ENCODE measurements at places on chromosomes 1 and 21.
A peak's percentile ranks its signal among the peaks of the same experiment; 100 is the strongest.

DNA sequence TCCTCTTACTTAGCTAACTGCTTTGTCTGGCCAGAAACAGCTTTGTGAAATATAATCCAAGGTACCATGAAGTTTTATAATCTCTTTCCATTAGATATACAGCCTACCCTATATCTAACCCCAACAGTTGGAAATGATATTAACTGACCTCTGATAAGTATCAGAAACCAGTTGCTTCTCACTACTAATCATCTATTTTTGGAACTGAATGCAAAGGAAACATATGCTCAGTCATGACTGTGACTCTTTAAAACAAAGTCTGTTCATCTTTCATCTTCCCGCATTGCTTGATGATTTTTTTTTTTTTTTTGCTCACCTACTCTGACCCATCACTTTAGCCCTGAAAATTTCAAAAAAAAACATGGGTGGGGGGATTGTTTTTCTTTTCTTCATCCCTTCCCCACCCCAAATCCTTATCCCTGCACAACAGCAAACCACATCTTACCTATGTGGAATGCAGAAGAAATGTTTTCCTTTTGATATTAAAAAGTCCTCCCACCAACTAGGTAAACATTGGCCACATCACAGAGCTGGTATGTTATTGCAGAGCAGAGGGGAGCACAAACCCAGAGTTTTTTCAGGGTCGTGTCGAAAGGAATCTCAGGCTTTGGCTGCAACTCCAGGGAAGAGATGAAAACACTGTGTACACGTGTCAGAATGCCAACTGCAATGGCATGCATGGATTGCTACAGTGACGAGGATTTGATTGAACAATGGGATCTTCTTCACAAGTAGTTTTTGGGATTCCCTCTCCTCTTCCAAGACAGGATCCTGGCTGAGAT is 137.3 kb downstream of the SLC30A10 start:
- DNase-seq, result no peak
- H3K36me3 ChIP-seq, result no peaks in the 10 kb centered on the region
- H3K27me3 ChIP-seq, result peaks cover 63% of the 10 kb centered on the region

- H3K4me3 ChIP-seq, result no peak overlapping the region
- no peaks in the 10 kb centered on the region for H3K4me1 ChIP-seq
- H3K36me3 ChIP-seq, result no peaks in the 10 kb centered on the region
- no peak for DNase-seq
- no peak overlapping the region for H3K27ac ChIP-seq
Observed at GRCh38 chr1:20008391-20008841, 29.0 kb upstream of the PLA2G2A start.

- H3K27ac ChIP-seq, result no peak overlapping the region
- DNase-seq, result no peak
- no peaks in the 10 kb centered on the region for H3K4me1 ChIP-seq
- H3K27me3 ChIP-seq, result no peaks in the 10 kb centered on the region
- no peaks in the 10 kb centered on the region for H3K36me3 ChIP-seq
- H3K4me3 ChIP-seq, result no peak overlapping the region
Observed at GRCh38 chr1:1245178-1245816, 1.2 kb downstream of the C1QTNF12 start.

DNA sequence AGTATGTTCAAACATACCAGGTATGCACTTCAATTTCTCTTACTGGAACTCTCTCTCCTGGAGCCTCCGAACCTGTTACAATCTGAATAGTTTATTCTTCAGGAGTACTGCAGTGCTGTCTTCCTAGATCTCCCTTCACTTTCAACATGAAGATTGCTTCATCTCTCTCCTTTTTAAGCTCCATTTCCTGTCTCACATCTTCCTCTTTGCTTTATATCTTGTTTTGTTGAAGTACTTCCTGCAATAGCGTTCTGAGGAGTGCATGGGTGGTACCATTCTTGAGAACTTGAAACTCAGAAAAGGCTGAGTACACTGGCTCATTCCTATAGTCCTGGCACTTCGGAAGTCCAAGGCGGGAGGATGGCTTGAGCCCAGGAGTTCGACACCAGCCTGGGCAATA is 15.7 kb upstream of the C1orf146 start:
- DNase-seq, result no peak
- H3K4me1 ChIP-seq, result no peaks in the 10 kb centered on the region
- no peak overlapping the region for H3K27ac ChIP-seq
- H3K4me3 ChIP-seq, result no peak overlapping the region

DNA sequence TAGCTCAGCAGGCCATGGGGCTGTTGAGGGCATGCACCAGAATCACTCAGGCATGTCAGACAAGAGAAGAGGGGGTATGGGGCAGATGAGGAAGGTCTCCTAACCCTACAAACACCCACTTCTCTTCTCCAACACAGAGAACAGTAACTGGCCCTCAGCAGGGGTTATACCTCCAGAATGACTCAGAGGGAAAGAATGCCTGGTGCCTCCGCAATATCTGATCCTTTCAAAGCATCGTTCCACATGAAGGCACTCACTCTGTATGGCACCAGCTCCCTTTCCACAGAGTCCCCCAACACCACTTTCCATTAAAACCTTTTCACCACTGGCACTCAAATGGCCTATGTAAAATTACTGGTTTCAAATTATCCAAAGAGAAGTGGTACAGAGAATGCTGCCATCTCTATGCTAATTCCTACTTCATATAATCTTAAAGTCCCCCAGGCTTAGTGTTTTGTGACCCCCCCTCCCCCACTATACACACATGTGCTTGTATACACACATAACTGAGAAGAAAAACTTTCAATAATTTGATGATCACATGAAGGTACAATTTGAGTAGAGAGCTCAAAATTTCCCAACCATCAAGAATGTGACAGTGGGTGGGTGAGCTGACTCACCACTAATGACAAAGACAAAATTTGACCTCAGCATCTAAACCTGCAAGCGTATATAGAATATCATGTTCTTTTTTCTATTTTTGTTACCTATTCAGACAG is 91.5 kb downstream of the SIPA1L2 start:
- H3K36me3 ChIP-seq, result no peaks in the 10 kb centered on the region
- no peaks in the 10 kb centered on the region for H3K27me3 ChIP-seq
- DNase-seq, result peak; percentile 93

DNA sequence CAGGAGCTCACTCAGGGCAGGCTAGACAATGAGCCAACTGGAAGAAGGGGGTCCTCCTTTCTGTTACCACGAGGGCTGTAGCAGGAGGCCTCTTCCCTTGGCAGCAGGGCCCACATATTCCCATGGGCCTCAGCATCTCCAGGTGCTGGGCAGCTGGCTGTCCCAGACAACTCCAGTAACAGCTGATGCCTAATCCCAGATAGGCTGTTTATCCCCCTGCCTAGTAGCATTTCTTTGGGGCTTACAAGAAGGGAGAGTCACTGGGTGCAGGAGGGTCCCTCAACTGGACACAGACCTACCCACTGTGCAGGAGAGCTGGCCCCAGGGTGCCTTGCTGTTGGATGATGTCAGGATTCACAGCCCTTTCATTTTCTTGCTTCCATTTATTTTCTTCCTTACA is 278.2 kb downstream of the DSCAM start:
- H3K27ac ChIP-seq, result no peak overlapping the region
- no peak overlapping the region for H3K4me3 ChIP-seq
- H3K4me1 ChIP-seq, result no peaks in the 10 kb centered on the region
- H3K36me3 ChIP-seq, result peaks cover 6% of the 10 kb centered on the region

DNA sequence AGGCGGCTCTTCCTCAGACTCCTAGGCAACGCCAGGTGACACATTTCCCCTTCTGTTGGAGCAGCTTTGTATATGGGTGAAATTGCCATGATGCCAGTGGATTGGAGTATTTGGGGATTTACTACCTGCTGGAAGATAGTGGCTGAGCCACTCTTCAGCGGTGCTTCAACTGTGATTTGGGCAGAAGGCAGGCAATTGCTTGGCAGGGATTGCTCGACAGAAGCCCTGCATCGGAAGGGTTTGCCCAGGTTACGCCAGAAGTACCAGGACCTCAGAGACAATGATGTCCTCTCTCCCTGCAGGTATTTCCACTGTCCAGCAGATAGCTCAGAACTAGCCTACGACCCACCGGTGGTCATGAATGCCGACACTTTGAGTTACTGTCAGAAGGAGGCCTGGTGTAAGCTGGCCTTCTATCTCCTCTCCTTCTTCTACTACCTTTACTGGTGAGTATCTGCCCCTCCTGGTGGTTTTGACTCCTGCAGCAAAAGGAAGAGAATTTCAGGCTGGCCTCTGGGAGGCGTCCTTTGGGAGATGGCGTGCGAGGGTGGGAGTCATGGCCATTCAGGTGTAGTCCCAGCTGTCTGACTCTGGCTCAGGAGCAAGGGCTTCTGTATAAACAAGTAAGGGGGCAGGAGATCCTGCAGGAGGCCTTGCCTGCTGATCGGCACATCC is 118.3 kb downstream of the CNIH3 start:
- peaks cover 37% of the 10 kb centered on the region for H3K4me1 ChIP-seq
- no peak overlapping the region for H3K27ac ChIP-seq
- no peak overlapping the region for H3K4me3 ChIP-seq
- no peak for DNase-seq

DNA sequence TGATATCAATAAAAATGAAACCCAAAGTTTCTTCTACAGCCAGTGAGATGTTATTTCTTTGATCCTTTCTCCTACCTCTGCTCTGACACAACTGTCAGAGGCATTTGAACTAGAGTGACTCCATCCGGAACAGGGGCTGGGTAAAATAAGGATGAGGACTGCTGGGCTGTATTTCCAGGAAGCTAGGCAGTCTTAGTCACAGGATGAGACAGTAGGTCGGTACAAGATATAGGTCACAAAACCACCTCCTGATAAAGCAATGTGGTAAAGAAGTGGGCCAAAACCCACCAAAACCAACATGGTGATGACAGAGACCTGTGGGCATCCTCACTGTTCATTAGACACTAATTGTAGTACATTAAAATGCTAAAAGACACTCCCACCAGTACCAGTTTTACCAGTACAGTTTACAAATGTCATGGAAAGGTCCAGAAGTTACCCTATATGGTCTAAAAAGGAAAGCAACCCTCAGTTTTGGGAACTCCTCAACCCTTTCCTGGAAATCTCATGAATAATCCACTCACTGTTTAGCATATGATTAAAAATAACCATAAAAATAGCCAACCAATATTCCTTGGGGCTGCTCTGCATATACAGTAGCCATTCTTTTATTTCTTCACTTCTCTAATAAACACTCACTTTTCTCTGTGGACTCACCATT is 96.7 kb downstream of the GABPA start:
- H3K27me3 ChIP-seq, result no peaks in the 10 kb centered on the region
- no peak overlapping the region for H3K4me3 ChIP-seq
- peaks cover 14% of the 10 kb centered on the region for H3K4me1 ChIP-seq
- no peak for DNase-seq
- no peaks in the 10 kb centered on the region for H3K36me3 ChIP-seq

DNA sequence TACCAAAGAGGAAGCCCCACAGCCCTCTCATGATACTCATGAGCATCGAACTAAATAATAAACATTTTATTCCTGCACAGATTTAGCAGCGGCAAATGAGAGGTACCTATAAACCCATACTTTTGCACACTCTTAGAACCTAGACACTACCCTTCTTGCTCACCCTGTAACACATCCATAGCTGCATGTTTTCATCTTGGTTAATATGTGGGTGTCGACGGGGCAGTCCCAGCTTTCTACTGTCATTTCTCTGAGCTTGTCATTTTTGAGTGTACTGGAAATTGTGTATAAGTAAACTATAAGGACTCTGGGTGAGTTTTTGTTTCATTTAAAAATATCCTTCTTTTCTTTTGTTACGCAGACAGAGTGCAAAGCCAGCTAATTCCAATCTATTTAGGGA is 25.5 kb downstream of the OVGP1 start:
- no peak for DNase-seq
- peaks cover 6% of the 10 kb centered on the region for H3K4me1 ChIP-seq

GRCh38 chr1:66494482-66494881 is 39.5 kb upstream of the SGIP1 start:
- H3K4me1 ChIP-seq, result peaks cover 6% of the 10 kb centered on the region
- no peaks in the 10 kb centered on the region for H3K27me3 ChIP-seq
- no peak for DNase-seq
- H3K27ac ChIP-seq, result no peak overlapping the region

DNA sequence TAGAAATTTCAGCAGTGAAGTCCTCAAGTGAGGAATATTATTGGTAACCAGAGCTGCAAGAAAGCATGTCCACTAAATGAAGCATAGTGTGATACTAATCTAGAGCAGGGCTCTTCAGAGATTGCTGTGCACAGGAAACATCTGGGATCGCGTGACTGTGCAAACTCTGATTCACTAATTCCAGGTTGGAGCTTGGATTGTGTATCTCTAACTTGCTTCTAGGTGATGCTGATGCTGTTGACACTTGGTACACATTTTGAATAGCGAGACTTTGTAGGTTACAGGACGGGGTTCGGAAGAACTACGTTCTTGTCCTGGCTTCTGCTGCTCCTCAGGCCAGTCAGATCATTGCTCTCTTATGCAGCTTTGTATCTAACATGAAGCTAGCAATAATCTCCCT is 66.5 kb downstream of the PRRX1 start:
- no peaks in the 10 kb centered on the region for H3K27me3 ChIP-seq
- H3K4me3 ChIP-seq, result no peak overlapping the region
- H3K36me3 ChIP-seq, result no peaks in the 10 kb centered on the region
- H3K27ac ChIP-seq, result no peak overlapping the region

DNA sequence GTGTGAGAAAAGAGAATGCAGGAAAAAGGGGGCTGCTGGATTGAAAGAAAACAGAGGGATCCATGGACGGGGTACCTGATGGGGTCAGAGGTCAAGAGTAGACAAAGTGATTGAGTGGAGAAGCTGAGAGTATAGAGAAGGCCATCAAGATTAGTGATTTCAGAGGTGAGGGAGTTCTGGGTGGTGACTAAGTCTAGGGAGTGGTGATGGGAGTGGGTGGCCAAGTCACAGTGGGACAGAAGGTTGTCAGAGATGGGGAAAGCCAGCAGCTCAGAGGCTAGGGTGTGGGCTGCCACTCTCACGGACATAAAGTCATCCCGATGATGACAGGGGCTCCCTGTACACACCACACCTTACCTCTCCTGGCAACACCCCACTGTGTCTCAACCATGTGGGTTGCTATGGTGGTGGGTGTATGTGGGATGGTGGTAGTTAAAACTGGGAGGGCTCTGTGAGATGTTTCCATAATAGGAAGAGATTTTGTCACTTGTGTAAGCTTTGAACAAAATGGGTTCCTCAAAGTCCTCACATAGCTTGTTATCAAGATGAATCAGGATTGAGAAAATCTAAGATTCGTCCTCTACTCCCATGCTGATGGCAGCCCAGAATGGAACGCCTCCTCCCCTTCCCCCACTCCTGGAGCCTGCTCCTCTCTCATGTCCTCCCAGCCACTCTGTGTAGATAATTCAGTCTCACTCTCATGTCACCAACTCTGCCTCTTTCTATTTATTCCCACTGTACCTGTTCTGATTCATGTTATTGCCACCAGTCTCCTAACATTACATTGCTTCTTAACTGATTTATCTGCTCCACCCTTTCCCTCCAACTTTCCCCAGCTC is 20.3 kb upstream of the CSF1 start:
- H3K4me1 ChIP-seq, result peaks cover 18% of the 10 kb centered on the region
- H3K27me3 ChIP-seq, result no peaks in the 10 kb centered on the region
- no peak for DNase-seq
- H3K36me3 ChIP-seq, result no peaks in the 10 kb centered on the region

GRCh38 chr1:90189889-90190288 is 195.0 kb downstream of the ZNF326 start:
- peaks cover 9% of the 10 kb centered on the region for H3K4me1 ChIP-seq
- no peak overlapping the region for H3K4me3 ChIP-seq
- H3K27me3 ChIP-seq, result no peaks in the 10 kb centered on the region
- no peaks in the 10 kb centered on the region for H3K36me3 ChIP-seq
- no peak overlapping the region for H3K27ac ChIP-seq
- no peak for DNase-seq

- DNase-seq, result no peak
- H3K4me3 ChIP-seq, result no peak overlapping the region
- H3K27me3 ChIP-seq, result peaks cover 87% of the 10 kb centered on the region
Observed at GRCh38 chr1:208270651-208271141, 26.5 kb upstream of the PLXNA2 start.

- no peak overlapping the region for H3K27ac ChIP-seq
- peaks cover 17% of the 10 kb centered on the region for H3K27me3 ChIP-seq
Observed at GRCh38 chr1:36528361-36529349, 45.9 kb upstream of the CSF3R start.
